GM04503 (cell line): ENCODE measurements at places on chromosomes 3 and 15.

GRCh38 chr3:35549690-35550089, 89.6 kb upstream of the ARPP21 start:
- DNase-seq, result no peak

DNA sequence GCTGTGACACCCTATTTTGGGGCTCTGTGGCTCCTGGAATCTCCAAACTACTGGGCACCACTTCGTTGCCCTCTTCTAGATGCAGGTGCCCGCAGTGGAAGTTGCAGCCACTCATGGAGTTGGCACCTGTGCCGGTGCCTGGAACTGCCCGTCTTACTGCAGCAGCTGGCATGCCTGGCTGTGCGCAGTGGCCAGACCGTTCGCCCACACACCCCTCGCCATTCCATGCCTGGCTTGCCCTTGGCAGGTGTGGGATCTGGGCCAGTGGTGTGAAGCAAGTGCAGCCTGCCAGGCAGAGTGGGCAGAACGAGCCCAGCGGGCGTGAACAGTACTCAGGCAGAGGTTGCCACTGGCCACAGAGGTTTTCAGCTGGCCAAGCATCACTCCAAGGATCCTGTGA, 1286.7 kb downstream of the ROBO1 start:
- no peak for DNase-seq

DNA sequence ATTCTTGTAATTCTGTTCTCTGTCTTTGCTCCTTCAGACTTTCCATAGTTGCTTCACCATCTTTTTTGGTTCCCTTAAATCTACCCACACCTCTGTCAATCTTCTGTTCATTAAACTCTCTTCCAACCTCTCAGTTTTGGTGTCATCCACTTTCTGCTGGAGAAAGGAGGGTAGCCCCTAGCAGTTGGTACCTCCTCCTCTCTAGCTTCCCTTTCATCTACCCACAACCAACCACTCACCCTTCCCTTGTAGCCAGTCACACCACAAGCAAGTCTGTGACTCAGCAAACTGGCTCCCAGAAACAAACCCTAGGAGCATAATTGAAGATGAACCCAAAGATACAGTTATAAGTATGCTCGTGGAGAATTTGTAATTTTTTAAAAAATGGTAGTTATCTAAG, 318.6 kb downstream of the FHIT start:
- DNase-seq, result no peak

DNA sequence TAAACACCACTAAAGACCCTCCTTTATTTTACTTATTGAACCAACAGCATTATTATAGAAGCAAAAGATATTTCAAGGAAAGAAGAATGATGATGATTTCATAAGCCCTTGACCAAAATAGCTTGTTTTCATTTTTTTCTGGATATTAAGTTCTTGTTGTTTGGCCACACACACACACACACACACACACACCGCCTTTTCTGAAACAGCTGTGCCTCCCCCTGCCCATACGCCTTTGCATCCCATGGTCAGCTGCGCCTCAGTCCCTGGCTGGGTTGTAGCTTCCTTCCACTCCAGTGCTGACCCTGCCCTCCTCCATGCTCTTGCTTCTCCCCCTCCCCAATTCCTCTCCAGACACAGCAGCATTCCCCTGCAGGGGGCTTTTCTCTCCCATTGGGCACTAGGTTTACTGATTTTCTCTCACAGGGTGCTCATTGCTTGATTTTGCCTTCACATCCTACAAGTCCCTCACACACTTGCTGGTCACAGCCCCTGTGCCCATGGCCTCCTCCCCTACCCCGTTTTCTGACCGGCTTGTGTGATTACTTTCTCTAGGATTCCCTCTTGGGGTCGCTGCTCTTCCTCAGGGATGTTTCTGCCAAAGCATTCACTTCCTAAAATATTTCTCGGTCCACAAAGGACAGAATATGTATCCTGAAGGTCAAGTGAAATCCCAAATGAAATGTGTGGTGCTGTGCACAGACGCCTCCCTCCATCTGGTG, 18.4 kb downstream of the MESP1 start:
- no peak for DNase-seq

GRCh38 chr3:159832024-159832423, 156.6 kb upstream of the IL12A start:
- no peak for DNase-seq

GRCh38 chr15:100788418-100789105, 91.1 kb upstream of the ALDH1A3 start:
- no peak for DNase-seq

DNA sequence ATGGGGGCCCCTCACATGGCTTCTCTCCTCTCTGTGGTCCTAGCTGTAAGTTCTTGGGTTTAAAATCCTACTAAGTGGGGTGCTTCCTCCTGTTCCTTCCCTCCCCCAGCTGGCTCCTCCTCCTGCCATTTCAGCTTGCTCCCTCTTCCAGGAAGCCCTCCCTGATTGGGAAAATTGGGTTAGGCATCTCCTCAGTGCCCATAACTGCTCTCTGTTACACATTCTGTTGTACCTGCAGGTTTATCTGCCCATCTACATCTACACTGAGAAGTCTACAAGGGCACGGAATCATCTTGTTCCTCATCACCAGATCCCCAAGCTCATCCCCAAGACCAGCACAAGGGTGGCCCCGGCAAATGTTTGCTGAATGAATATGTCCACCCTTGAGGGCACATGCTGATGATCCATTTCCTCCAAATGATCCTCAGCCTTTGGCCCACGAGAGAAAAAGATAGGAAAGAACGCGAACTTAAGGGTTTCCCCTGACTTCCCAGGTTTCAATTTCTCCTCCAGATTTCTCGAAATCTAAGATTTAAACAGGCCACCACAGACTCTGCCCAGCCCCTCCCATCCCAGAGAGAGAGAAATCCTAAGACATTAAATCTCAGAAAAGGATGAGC, 3.9 kb downstream of the SEMA7A start:
- no peak for DNase-seq

- no peak for DNase-seq
These were observed 32.5 kb downstream of the GADL1 start for GRCh38 chr3:30862004-30862403.

- no peak for DNase-seq
These were observed 43.7 kb downstream of the ISL2 start for GRCh38 chr15:76380249-76380648.

GRCh38 chr3:159114582-159114981, 312.7 kb downstream of the MFSD1 start:
- DNase-seq, result no peak
